ENCODE measurements at places on chromosomes 5 and 9.

DNA sequence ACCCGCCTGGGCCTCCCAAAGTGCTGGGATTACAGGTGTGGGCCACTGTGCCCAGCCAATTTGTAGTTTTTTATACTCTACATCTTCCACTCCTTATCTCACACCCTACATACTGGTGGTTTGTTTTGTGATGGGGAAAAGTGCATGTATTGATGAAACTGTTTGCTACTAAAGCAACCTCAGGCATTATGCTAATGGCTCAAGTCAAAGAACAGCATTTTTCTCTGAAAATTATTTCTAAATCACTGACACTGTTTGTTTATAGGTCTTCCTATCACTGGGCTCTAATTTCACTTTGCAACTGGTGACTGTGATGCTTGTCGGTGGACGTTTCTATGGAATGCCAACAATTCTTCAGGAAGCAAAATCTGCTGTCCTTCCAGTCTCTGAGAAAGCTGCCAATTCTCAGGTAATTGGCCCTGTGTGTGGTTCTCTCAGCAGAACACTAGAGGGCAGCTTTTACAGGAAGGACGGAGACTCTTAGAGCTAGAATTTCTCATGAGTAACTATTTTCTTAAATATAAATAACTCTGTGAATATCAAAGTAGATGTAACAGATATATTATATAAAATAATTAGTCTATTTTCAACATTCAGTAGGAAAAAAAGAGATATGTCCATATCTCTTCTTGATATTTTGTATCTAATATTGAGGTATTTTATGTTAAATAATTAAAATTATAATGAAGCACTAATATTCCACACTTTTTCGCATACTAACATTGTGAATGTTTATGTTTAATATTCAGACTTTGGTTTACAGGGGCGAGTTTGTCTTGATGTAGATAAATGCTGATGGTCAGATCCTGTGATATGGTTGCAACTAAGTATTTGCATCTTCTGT lies 244.1 kb downstream of the ADGRV1 start:
- peak; percentile 42 for DNase-seq

GRCh38 chr5:146917931-146918330 lies 39.4 kb upstream of the PPP2R2B start:
- no peak for DNase-seq

DNA sequence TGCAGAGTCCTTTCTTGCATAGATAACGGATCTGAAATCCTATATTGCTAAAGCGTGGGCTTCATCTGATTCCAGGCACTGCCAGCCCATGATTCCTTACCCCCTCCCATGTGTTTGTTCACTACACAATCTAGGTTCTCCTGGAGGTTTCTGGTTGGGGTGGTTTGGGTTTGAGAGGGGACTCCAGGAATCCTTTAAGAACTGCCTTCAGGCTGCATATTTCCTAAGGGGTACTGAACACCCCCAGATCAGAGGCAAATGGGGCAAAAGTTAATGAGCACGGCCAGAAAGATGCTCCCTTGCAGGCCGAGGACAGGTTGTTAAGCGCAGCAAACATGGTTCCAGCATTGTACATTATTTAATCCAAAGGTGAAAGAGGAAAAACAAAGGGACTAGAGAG lies 9.9 kb downstream of the NR2F1 start:
- DNase-seq: no peak

- no peak for DNase-seq
Observed at GRCh38 chr9:76456202-76456926, 2.6 kb upstream of the GCNT1 start.

DNA sequence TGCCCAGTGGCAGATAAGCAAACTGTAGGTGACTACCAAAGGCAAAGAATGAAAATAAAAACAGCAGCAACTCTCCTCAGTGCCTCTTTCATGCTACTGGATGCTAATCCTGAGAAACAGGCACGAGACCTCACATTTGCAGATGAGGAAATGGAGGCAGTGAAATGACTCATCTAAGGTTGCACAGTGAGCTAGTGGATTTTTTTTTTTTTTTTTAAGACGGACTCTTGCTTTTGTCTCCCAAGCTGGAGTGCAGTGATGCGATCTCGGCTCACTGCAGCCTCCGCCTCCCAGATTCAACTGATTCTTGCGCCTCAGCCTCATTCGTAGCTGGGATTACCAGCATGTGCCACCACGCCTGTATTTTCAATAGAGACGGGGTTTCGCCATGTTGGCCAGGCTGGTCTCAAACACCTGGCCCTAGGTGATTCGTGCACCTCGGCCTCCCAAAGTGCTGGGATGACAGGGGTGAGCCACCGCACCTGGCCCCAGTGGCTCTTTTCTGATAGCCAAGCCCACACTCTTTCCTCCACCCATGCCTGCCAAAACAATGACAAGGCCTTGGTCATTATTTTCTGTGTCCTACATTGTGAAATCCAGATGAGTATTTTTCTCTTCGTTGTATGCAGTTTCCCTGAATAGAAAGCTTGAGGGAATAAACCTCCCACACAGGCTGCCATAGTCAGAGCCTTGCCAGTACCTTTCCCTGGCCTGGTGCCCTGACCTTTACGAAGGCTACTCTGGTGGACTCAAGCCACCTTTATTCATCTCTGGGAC lies 19.2 kb downstream of the DOCK2 start:
- DNase-seq: no peak

GRCh38 chr9:107638521-107639310 lies 149.1 kb upstream of the KLF4 start:
- DNase-seq: no peak

DNA sequence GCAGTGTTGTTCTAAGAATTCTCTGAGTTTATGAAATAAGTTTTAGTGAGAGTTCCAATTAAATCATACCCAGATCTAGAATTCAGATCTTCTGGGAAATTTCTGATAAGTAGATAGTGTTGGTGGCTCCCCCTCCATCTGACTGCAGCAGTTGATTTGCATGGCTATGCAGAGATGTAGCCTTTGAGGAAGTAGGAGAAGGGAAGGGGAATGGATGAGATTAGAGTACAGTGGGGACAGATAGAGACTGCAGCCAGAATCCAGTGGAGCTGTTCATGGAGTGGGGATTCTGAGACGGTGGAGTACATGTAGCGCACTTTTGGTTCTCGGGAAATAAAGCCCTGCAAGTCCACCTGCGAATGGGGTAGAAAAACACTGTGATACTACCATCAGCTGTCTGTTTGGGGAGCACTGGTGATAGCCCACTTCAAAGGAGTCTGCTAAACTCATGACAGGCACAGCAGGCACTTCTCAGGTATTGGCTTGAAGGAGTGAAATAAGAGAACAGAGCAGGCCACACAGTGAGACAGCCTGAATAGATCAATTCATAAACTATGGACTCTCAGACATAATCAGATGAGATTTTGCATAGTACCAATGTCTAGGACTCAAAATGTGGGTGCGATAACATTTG lies 96.8 kb downstream of the ALDH1A1 start:
- DNase-seq: no peak

DNA sequence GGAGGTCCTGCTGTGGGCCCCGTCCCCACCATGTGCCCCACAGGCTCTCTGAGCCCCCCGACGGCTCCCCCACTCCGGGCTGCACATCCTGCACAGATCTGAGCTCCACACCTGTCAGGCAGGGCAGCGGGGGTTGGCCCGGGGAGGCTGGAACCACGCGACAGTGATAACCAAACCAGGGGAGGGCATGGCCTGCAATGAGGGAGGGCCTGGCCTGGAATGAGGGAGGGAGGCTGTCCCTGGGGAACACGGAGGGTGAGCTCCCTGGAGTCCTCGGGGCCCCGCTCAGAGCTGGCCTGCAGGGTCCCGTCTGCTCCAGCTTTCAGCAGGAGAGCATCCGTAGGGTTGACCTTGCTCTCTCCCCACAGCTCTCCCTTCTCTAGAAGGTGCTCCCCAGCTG lies 30.5 kb downstream of the SLC9A3 start:
- no peak for DNase-seq

DNA sequence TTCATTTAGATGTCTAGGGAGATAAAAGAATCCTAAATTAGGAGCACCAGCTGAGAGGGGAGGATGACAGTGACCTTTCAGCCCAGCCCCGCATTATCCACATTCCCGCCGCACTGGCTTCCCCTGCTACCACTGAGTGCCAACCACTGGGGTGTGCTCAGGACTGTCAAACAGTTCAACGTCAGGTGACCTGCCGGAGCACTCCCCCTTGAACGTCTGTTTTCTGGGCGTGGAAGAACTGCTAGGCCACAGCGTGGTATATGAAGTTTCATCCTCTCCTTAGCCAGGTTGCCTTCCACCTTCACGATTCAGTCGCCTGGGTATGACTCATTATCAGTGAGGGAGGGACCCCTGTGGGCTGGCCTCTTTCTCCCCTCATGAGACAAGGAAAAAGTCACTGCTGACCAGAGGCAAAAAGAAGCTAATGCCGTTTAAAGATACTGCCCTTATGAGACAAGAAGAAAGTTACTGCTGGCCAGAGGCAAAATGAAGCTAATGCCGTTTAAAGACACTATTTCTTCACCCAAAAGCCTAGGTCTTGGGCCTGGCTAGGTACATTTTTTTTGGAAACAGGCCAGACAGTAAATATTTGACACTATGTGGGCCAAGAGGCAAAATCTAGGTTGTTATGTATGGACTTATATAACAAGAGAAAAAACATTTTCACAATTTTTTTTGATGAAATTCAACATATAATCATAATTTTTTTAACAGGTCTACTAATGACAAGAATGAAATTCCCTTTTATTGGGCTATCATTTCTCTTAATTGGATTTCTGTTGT lies 4.6 kb downstream of the NMRK1 start:
- no peak for DNase-seq

DNA sequence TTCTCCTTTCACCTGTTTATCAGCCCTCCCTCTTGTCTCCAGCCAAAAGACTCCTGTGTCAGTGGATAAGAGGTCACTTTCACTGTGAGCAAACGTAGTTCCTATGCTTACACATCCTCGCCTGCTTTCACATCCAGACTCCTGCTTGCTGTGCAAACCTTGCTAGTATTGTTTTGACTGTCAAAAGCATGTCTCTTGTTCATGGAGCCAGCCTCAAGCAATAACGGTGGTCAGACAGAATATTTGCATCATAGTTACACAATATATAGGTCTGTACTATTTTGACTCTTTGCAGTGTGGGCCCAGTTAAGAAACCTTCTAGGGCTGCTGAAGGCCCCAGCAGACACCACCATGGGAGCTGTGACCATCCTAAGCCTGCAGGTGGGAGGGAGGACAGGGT lies 420.0 kb downstream of the SEMA5A start:
- DNase-seq: no peak

- no peak for DNase-seq
Observed at GRCh38 chr5:96384353-96384752, 48.7 kb downstream of the PCSK1 start.

GRCh38 chr9:110623462-110624025 lies 44.0 kb upstream of the SVEP1 start:
- DNase-seq: peak; percentile 71

DNA sequence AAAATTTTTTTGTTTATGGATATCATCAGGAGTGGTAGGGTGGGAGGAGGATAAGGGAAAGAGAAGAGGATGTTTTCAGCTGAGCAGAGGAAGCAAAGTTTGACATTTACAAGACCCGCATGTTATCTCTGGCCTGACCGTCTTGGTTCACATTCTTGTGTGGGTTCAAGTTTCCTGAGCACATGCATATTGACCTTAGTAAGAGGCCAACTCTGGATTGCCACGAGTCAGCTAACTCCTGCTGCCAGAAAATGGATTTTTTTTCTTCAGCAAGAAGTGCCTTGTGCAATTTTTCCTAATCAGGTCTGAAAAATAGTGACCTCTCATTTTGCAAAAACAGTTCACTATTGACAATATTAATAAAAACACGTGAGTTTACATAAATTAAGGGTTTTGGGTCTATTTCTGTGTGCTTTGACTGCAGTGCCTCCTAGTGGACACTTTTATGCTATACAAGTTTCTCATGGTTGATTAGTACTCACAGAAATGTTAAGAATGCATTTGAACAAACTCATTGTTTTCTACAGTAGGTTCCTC lies 27.1 kb upstream of the BASP1 start:
- DNase-seq: peak; percentile 23

GRCh38 chr9:16680975-16681651 lies 189.4 kb downstream of the BNC2 start:
- DNase-seq: no peak

- DNase-seq: no peak
Observed at GRCh38 chr5:174505621-174506020, 218.8 kb upstream of the MSX2 start.

DNA sequence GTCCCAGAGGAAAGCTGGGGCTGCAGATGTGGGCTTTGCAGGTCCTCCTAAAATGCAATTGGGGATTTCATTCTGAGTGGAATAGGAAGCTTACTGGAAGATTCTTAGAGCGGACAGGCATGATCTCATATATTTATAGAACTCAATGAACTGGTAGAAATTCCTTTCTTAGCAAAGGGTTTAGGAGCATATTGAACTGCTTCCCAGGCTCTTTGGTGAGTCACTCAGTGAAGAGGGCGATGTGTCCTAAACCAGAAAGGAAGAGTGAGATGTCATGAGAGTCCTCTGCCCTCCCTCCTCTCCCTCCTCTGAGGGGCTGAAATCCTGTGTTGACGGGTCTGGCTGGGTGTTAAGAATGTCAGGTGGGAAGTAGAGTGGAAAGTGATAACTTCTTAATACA lies 26.3 kb upstream of the SEMA6A start:
- DNase-seq: no peak

GRCh38 chr5:133141746-133142145 lies 89.9 kb downstream of the HSPA4 start:
- no peak for DNase-seq

DNA sequence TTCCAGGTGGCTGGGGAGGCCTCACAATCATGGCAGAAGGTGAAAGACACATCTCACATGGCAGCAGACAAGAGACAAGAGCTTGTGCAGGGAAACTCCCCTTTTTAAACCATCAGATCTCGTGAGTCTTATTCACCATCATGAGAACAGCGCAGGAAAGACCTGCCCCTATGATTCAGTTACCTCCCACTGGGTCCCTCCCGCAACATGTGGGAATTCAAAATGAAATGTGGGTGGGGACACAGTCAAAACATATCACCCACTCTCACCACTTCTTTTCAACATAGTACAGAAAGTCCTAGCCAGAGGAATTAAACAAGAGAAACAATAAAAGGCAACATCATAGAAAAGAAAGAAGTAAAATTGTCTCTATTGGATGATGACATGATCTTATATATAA lies 223.4 kb upstream of the SLC24A2 start:
- no peak for DNase-seq

DNA sequence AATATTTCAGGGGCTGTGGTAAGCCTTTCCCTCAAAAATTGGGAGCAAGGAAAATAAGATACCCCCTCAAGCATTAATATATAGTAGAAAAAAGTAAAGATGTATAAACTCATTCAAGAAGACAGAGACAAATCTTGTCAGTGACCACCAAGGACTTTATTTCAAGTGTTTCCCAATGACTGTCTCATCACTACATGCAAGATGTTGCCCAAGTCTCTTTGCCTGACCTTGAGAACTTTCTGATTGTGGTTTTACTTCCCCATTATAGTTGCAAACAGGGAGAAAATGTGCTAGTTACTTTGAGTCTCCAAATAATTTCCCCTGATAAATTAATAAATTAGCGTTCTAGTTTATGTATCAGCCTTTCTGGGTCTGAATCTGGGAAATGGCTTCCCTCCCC lies 4.0 kb upstream of the SLC46A2 start:
- DNase-seq: no peak

- DNase-seq: peak; percentile 38
Observed at GRCh38 chr9:33223696-33224095, 16.3 kb upstream of the SPINK4 start.
